ENCODE measurements at places on chromosomes 6 and 20. TPM values are rescaled to one million over a fixed set of nuclear protein-coding genes. Genes with fewer than 3 reads are reported as not detected.

DNA sequence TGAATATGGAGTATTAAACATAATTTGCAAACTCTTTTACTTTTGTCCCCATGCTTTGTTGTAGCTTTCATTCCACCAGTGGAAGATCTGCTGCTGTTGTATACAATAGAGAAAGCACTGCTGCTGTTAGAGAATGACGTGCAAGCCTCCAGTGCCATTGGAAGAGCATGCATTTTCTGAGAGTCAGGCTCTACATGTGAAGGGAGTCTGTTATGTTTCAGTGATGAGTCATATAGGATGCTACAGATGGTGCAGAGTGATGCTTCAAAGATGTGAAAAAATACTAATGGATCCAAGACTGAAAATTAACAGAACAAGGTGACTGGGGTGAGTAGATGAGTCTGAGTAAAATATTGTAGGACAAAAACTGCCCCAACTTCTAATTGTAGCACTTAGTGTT lies 22.4 kb upstream of the BACH2 start:
- DNase-seq = no peak

DNA sequence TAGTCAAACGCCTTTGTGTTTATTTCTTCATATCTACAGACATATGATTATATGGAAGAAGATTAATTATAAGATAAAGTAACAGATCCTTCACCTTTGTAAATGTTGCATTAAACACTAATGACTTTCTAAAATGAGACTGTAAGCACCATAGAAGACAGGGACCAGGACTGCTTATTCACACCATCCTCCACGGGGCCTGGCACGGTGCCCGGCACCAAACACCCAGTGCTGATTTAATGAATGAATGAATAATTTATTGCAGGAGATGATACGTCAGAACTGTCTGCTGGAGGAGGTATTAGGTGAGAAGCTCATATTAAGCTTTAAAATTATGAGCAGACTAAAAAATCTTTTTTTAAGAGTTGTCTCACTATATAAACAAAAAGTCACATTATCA lies 88.3 kb downstream of the SLX4IP start:
- peak; percentile 40 for DNase-seq

GRCh38 chr6:133899556-133899955 lies 10.6 kb downstream of the TCF21 start:
- no peak for DNase-seq

The PLN gene
- 0.45 TPM for total RNA-seq

GRCh38 chr20:51910321-51911050 lies 108.2 kb upstream of the SALL4 start:
- DNase-seq = no peak

GRCh38 chr6:29941016-29941415 lies 1.3 kb upstream of the HLA-A start:
- DNase-seq = no peak

DNA sequence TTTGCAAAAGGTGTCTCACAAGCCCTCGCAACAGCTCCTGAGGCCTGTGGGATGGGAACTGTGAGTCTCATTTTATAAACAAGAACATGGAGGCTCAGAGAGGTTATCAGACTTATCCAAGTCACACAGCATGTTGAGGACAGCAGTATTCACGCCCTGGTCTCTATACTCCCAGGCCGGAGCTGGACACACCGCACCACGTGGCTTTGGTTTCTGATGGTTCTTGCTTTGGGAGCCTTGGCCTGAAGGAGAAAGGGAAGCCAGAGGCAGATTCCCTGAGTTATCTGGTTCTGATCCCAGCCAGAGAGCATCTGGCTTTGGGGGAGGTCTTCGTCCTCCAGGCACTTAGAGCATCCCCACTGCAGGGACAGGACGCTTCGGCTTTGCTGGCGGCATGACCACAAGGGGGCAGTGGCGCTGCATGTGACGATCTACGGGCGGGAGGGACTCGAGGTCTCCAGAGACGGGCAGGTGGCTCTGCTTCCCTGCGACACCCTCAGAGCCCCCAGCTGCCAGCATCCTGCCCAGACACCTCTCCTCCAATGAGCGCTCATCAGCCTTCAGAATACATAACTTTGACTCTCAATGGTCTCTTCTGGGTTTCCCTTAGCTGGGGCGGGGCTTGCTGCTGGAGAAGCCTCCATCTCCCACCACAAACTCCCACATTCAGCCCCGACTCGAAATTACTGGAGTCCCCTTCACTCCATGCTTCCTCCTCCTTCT lies 51.4 kb upstream of the SAYSD1 start:
- peak; percentile 77 for DNase-seq

The LY6G6F gene
- not detected for total RNA-seq

- no peak for DNase-seq
Measured at GRCh38 chr20:40646361-40646760, 42.7 kb downstream of the MAFB start.

- DNase-seq = no peak
Measured at GRCh38 chr6:135270676-135271536, 89.8 kb downstream of the MYB start.
